Peyer's patch (tissue), 4 donors: ENCODE measurements at places on chromosomes 3 and 15. TPM values are rescaled to one million over a fixed set of nuclear protein-coding genes. Genes with fewer than 3 reads are reported as not detected.

The ANKRD63 gene
- not detected for total RNA-seq

GRCh38 chr15:40471105-40471807 is 472 bp downstream of the CHST14 start:
- peak overlapping the region; percentile 92 for H3K27ac ChIP-seq
- H3K36me3 ChIP-seq, result peaks cover 7% of the 10 kb centered on the region
- DNase-seq, result peak; percentile 29
- H3K27me3 ChIP-seq, result no peaks in the 10 kb centered on the region
- H3K4me1 ChIP-seq, result no peaks in the 10 kb centered on the region

DNA sequence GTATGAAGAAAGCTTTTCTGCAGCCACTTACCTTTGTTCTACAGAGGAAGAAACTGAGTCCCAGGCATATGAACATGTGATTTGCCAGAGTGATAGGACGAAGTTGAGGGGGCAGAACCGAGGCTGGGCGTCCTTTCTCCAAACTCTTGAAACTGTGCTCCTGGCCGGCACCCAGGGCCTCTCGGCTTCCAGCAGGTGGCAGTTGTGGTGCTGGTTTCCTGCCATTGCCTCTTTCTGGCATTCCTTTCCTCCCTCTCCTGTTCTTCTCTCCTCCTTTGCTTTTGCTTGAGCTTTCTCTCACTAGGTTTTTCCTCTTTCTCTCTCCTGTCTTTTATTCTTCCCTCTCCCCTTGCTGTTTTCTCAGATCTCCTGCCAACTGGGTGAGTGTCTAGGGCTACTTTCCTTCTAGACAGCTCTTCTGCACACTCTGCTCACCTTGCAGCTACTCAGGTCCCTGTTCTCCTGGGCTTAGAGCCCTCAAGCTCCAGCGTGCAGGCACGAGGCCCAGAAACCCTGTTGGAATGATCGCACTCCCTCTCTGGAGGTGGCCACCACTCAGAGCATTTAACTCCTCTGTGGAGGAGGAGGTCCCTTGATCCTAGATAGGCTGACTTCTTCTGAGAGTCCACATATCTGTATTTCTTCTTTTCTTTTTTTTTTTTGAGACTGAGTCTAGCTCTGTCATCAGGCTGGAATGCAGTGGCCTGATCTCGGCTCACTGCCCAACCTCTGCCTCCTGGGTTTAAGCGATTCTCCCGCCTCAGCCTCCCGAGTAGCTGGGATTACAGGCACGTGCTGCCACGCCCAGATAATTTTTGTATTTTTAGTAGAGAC is 26.2 kb downstream of the TRAK1 start:
- DNase-seq, result peak; percentile 65
- no peaks in the 10 kb centered on the region for H3K4me1 ChIP-seq
- H3K36me3 ChIP-seq, result no peaks in the 10 kb centered on the region

DNA sequence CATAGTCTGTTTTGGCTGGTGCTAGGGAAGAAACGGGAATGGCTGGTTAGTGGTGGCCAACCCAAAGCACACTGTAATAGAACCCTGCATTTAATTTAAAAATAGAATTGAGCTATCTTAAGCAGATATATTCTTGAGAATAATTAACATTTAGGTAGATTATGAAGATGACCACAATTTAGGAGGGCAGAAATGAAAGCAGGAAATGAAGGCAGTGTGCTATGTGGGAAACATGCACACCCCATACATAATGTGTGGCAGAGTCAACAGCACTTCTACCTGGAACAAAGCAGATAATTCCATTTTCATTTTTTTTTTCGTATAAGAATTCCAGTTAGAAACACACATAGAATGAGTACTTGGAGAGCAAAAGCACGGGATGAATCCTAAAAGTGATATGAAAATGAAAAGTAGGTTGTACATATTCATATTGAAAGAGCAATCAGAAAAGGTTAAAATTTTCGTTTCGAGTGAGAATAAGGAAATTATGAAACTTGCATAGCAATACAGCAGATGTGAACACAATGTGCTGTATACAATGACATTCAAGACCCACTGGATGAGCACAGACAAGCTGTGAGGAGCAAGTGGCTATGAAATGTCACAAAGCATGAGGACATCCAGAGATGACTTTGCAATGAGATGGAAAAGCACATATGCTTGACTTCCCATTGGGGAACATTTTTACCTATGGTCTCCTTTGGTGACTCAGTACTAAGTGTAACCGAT is 102.6 kb downstream of the TFG start:
- no peak overlapping the region for H3K4me3 ChIP-seq
- H3K27ac ChIP-seq, result no peak overlapping the region
- no peaks in the 10 kb centered on the region for H3K4me1 ChIP-seq
- H3K36me3 ChIP-seq, result no peaks in the 10 kb centered on the region

- no peaks in the 10 kb centered on the region for H3K27me3 ChIP-seq
- no peaks in the 10 kb centered on the region for H3K36me3 ChIP-seq
- no peak for DNase-seq
- H3K27ac ChIP-seq, result no peak overlapping the region
- no peak overlapping the region for H3K4me3 ChIP-seq
Measured at GRCh38 chr3:53484984-53485383, 9.4 kb upstream of the CACNA1D start.

The IL12A gene
- not detected for total RNA-seq

- H3K36me3 ChIP-seq, result no peaks in the 10 kb centered on the region
- DNase-seq, result no peak
- H3K4me1 ChIP-seq, result peaks cover 88% of the 10 kb centered on the region
Measured at GRCh38 chr3:53166781-53167291, 5.8 kb downstream of the PRKCD start.

DNA sequence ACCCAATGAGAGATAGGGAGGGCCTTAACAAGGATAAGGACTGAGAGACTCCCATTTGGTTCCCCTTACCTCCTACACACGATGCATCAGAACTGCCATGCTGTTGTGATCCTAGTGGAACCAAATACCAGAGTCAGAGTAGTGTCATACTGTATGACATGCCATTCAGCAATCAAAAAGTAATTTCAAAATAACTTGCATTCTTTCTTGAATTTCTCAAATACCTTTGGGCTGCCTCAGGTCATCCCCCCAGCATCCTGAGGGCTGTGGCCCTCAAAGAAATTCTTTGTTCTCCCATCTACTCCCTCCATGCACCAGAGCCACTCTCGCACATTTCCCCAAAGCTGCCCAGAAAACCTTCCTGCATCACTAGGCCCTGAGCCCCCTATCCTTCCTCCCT is 68.9 kb upstream of the PPP2R3A start:
- no peaks in the 10 kb centered on the region for H3K36me3 ChIP-seq
- no peaks in the 10 kb centered on the region for H3K4me1 ChIP-seq
- no peak for DNase-seq

- no peaks in the 10 kb centered on the region for H3K27me3 ChIP-seq
- DNase-seq, result no peak
- H3K27ac ChIP-seq, result no peak overlapping the region
- no peaks in the 10 kb centered on the region for H3K36me3 ChIP-seq
Measured at GRCh38 chr15:63405683-63406390, 24.2 kb upstream of the CA12 start.

DNA sequence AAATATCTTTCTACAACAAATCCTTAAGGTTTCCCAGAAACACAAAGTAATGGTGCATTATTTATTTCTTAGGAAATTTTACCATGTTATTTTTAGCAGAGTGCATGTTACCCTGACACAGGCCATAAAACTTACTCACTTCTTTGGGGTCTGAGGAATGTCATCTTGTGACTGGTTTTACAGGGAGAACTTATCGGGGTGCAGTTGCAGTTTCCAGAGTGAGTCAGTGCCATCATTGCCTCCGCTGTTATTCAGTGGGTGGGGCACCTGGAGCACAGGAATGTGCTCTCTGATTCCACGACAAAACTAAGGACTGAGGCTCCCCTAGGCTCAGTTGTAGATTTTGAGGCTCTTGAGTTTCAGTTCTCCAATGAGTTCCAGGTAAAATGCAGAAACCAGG is 11.1 kb upstream of the GREM1 start:
- H3K27me3 ChIP-seq, result no peaks in the 10 kb centered on the region
- H3K4me1 ChIP-seq, result no peaks in the 10 kb centered on the region
- no peak for DNase-seq

The PFKFB4 gene
- 14.0 TPM for total RNA-seq

The KBTBD13 gene
- 0.38 TPM for total RNA-seq

DNA sequence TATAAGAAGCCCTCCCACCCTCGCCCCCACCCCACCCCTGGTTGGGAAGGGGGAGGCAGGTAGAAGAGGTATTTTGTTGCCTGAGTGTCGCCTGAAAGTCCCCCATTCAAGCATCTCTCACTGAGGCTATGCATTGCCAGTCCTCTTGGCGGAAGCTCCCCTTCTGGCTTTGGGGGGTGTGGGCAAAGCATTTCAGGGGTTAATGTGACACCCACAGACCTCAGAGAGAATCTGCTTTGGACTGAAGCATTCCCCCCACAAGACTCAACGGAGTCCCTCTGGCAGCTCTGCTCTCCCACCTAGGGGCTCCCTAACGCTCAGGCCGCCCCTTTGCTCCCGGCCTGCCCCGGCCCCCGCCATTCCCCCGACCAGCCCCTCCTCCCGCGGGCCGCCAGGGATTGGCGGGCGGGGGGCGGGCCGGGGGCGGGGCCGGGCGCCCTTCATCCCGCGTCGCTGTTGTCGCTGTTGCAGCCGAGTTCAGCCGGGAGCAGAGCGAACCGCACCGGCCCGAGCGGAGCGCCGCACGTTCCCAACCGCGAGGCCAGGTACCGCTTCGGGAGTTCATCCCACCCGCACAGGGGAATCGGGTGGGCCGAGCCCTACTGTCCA is at the start of gene SLC38A3:
Gene SLC38A3 (plus strand): TSS at position 468 of the 609 bp plus-strand sequence. CDS start 8,929 bp downstream, outside the sequence.
- DNase-seq, result no peak
- no peak within 1 kb of the TSS for H3K27ac ChIP-seq
- peak within 1 kb of the TSS; percentile 32 for H3K4me3 ChIP-seq
- H3K4me1 ChIP-seq, result peaks cover 16% of the 10 kb centered on the region
- no peaks in the 10 kb centered on the region for H3K36me3 ChIP-seq
- H3K27me3 ChIP-seq, result peaks cover 23% of the 10 kb centered on the region

- H3K4me3 ChIP-seq, result no peak overlapping the region
- no peaks in the 10 kb centered on the region for H3K36me3 ChIP-seq
- H3K27me3 ChIP-seq, result no peaks in the 10 kb centered on the region
- H3K4me1 ChIP-seq, result peaks cover 22% of the 10 kb centered on the region
- DNase-seq, result no peak
Measured at GRCh38 chr15:58738046-58738707, 11.3 kb downstream of the ADAM10 start.

The FEZF2 gene
- not detected for total RNA-seq

The SIAH2 gene
- 37.0 TPM for total RNA-seq

The CPN2 gene
- total RNA-seq, result not detected

GRCh38 chr3:11643201-11643603 is 513 bp downstream of the VGLL4 start:
- peak overlapping the region; percentile 94 for H3K27ac ChIP-seq
- H3K36me3 ChIP-seq, result no peaks in the 10 kb centered on the region
- DNase-seq, result peak; percentile 68
- H3K4me3 ChIP-seq, result peak overlapping the region; percentile 81

- H3K36me3 ChIP-seq, result no peaks in the 10 kb centered on the region
- no peaks in the 10 kb centered on the region for H3K4me1 ChIP-seq
- no peaks in the 10 kb centered on the region for H3K27me3 ChIP-seq
- DNase-seq, result peak; percentile 75
- peak overlapping the region; percentile 100 for H3K4me3 ChIP-seq
- H3K27ac ChIP-seq, result peak overlapping the region; percentile 88
Measured at GRCh38 chr15:68054628-68055223, 611 bp downstream of the PIAS1 start.

DNA sequence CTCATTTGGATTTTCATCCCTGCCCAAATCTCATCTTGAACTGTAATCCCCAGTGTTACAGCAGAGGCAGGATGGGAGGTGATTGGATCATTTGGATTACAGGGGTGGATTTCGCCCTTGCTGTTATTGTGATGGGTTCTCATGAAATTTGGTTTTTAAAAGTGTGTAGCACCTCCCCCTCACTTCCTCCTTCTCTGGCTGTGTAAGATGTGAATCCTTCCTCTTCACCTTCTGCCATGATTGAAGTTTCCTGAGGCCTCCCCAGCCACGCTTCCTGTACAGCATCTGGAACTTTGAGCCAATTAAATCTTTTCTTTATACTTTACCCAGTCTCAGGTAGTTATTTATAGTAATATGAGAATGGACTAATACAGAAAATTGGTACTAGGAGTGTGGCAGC is 316.8 kb downstream of the PLCL2 start:
- DNase-seq, result no peak
- H3K4me1 ChIP-seq, result no peaks in the 10 kb centered on the region
- peaks cover 7% of the 10 kb centered on the region for H3K36me3 ChIP-seq
- no peak overlapping the region for H3K4me3 ChIP-seq
- no peak overlapping the region for H3K27ac ChIP-seq

The AHSG gene
- total RNA-seq, result not detected

The TICRR gene
- 8.3 TPM for total RNA-seq

The LPP gene
- 170 TPM for total RNA-seq

DNA sequence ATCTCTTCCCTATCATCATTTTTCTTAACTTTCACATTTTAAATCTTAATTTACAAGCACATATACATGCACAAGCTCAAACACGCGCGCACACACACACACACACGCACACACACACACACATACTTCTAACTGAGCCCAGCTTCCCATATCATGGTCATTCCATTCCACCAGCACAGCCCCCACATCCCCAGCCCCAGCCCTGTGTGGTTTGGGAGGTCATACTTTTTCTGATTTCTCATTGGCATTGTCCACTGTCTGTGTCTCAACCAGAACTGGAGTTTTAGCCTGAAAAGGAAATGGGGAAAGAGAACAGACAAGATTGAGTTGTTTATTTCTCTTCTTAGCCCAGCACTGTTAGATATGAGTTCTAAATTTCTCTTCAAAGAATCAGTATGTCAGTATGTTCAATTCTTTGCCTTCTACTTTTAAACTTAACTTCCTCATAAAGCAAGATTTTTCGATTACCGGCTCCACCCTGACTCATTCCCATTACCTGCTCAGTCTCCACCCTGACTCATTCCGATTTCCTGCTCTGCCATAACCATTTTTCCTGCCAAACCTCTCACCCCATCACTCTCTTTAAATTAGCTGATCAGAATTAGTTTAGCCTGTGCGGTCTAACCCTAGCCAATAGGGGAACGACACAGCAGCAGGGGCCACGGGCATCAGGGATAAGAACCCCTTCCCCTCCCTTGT is 6.4 kb downstream of the IQCF1 start:
- H3K27me3 ChIP-seq, result no peaks in the 10 kb centered on the region
- no peaks in the 10 kb centered on the region for H3K36me3 ChIP-seq
- H3K4me3 ChIP-seq, result no peak overlapping the region
- H3K27ac ChIP-seq, result no peak overlapping the region
- DNase-seq, result no peak
- H3K4me1 ChIP-seq, result no peaks in the 10 kb centered on the region

The GANC gene
- total RNA-seq, result 34.9 TPM

GRCh38 chr15:73867426-73867825 is 5.9 kb upstream of the TBC1D21 start:
- H3K4me1 ChIP-seq, result no peaks in the 10 kb centered on the region
- H3K27me3 ChIP-seq, result no peaks in the 10 kb centered on the region
- no peaks in the 10 kb centered on the region for H3K36me3 ChIP-seq
- no peak overlapping the region for H3K27ac ChIP-seq
- no peak for DNase-seq
- no peak overlapping the region for H3K4me3 ChIP-seq

DNA sequence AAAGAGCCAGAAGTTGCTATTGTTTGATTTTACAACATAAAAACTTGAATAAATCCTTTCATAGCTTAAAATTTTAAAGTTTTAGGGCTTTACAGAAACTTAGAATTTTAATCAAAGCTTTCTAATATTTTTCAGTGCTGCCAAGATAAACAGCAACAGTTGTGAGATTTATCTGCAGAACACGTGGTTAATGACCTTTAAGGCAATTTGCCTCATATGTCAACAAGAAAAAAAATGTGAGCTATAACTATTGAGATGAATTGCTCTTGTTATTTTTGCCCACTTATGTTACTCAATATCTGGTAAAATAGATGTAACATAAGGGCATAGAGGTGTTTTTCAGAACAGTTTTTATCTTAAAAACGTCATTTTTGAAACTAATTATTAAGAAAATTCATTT is 96.7 kb upstream of the NECTIN3 start:
- no peaks in the 10 kb centered on the region for H3K27me3 ChIP-seq
- H3K4me3 ChIP-seq, result no peak overlapping the region
- no peaks in the 10 kb centered on the region for H3K36me3 ChIP-seq
- H3K4me1 ChIP-seq, result no peaks in the 10 kb centered on the region
- no peak for DNase-seq
